ENCODE measurements at places on chromosomes 4 and X. TPM values are rescaled to one million over a fixed set of nuclear protein-coding genes. Genes with fewer than 3 reads are reported as not detected.
A peak's percentile ranks its signal among the peaks of the same experiment; 100 is the strongest.

RXFP1 gene
- 0.24 TPM for total RNA-seq

DOK7 gene
- 0.80 TPM for total RNA-seq

DNA sequence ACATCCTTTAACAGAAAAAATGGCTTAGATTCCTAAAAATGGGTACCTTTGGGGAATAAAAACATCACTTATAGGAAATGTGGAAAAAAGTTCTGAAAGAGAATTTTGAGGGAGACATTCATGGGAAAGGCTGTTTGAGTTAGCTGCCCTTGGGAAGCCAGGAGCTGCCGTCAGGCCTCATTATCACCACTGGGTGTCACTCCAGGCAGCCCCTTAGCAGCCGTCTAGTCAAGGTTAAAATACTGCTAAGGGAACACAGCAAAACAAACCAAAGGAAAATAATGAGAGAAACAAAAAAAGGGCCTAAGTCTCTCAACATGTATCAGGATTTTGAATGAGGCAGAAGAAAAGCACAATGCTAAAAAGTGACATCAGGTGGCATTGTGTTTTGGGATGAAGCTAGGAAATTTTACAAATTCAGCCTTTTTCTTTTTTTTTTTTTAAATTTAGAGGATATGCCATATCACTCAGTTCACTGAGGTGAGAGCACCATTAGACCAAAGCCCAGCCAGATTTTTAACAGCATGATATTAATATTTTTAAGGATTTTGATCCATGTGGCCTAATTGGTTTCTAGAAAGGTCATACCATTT lies 235.3 kb downstream of the GPAT3 start:
- no peak for DNase-seq

- DNase-seq: no peak
Observed at GRCh38 chr4:117700111-117700892, 334.0 kb upstream of the NDST3 start.

DNA sequence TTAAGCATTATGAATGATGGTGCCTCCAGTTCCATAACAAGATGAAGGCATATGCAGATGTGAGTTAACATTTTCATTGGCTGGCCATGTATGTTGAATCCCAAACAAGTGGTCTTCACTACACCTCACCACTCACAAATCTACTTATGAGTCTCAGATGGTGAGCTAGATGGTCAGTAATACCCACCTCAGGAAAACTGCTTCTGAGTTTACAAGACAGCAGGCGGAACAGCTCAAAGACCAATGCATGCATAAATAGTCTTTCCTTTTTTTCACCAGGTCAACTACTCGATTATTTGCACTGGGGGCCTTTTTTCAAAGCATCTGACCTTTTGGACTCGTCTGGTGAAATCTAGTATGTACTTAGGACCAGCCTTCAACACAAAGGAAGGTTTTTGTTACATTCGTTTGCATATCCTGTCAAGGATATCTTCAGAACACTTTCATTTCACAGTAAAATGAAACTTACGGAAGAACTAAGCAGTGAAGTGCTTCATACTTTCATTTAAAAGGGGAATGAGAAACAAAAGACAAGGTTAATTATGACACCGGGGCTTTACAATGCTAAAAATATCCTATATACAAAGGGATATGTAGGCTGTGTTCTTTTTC lies 23.1 kb upstream of the TLR7 start:
- DNase-seq: no peak

GRCh38 chr4:14827111-14827510 lies 175.2 kb upstream of the CPEB2 start:
- DNase-seq: no peak

DNA sequence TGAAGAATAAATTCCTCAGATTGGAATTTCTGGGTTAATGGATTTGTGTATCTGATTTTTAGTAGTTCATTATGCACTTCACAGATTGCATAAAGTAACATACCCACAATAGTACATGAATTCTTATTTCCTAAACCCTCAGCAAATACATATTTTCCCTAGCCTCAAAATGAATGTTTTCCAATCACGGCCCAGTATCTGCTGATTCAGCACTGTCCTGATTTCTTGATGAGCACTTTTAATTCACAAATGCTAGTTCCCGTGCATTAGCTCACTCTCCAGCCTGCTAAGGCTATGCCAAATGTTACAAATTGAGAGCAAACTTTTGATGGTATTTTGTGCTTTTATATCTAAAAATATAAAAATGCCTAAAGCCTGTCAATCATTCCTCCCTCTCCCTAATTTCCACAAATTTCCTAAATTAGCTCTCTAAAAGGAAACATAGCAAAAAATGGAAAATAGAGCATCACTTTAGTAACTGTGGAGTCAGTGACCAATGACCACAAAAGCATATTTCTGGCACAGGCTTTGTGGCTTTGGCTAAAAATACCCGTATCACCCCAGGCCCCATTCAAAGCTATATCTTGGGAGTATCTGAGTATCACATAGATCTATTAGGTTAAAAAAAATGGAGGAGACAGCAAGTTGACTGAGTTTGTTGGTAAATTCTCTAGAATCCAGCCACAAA lies 75.5 kb downstream of the NAF1 start:
- DNase-seq: no peak

REPS2 gene
- total RNA-seq: 17.6 TPM

TSPAN7 gene
- 66.1 TPM for total RNA-seq

GRCh38 chr4:172404676-172405075 lies 591.5 kb downstream of the GALNTL6 start:
- no peak for DNase-seq

GRCh38 chr4:3880615-3881120 lies 114.5 kb downstream of the ADRA2C start:
- DNase-seq: peak; percentile 69

- DNase-seq: no peak
Observed at GRCh38 chr4:74109870-74110605, 11.0 kb upstream of the CXCL2 start.

DNA sequence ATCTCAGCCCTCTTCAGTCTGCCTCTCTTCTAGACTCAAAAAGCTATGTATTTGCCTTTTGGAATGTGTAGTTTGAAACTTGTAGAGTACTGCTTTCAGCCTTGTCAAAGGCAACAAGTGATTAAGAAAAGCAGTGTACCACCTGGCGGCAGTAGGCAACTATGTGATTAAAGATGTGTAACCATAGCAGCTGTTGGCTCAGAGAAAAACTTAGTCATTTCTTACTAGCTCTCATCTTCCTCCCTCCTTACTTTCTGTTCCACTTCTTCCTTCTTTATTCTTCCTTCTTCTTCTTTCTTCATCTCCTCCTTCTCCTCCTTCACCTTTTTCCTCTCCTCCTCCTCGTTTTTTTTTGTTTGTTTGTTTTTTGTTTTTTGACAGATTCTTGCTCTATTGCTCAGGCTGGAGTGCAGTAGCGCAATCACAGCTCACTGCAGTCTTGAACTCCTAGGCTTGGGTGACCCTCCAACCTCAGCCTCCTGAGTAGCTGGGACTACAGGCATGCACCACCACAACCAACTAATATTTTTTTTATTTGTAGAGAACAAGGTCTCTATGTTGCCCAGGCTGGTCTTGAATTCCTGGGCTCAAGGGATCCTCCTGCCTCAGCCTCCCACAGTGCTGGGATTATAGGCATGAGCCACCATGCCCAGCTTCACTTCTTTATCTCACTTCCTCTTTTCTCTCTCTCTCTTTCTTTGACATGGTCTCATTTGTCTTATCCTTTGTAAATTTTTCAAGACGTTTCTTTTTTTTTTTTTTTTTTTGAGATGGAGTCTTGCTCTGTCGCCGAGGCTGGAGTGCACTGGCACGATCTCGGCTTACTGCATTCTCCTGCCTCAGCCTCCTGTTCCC lies 32.6 kb downstream of the ABHD18 start:
- DNase-seq: no peak

EPGN gene
- total RNA-seq: not detected

DNA sequence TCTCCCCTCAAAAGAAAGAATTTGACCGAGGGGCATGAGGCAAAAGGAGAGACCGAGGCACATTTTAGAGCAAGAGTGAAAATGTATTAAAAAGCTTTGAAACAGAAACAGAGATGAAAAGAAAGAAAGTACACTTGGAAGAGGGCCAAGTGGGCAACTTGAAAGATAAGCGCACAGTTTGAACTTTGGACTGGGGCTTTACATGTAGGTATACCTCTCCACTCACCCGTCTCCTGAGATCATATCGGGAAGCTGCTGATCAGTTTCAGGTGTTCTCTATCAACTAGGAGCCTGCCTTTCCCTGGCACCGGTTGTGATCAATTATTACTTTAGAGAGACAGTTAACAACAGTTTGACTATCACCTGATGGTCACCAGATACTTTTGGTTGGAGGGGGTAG lies 2666.5 kb downstream of the ARAP2 start:
- no peak for DNase-seq

PRSS48 gene
- total RNA-seq: not detected

TCEAL8 gene
- 44.4 TPM for total RNA-seq

- DNase-seq: no peak
Observed at GRCh38 chr4:123471655-123472369, 75.2 kb downstream of the SPRY1 start.

- DNase-seq: no peak
Observed at GRCh38 chr4:59553721-59554091, 1646.4 kb upstream of the ADGRL3 start.

TASL gene
- total RNA-seq: 0.49 TPM

ADGRA3 gene
- 34.8 TPM for total RNA-seq

DNA sequence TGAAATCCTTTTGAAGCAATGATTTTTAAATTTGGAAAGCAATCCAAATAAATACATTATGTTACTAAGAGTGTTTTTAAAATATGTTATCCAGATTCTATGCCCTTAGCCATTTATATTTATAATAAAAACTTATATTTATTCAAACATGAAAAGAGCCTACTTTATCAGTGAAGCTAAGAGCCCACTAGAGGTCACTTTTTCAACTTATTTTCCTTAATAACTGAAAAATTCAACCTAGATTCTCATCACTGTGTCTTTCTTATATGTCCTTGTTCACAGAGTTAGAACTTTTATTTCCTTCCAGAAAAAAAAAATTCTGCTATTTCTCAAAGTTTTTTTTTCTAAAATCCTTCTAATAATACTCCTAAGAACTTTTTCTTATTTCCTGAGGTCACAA lies 23.9 kb downstream of the PRDM8 start:
- DNase-seq: no peak

DNA sequence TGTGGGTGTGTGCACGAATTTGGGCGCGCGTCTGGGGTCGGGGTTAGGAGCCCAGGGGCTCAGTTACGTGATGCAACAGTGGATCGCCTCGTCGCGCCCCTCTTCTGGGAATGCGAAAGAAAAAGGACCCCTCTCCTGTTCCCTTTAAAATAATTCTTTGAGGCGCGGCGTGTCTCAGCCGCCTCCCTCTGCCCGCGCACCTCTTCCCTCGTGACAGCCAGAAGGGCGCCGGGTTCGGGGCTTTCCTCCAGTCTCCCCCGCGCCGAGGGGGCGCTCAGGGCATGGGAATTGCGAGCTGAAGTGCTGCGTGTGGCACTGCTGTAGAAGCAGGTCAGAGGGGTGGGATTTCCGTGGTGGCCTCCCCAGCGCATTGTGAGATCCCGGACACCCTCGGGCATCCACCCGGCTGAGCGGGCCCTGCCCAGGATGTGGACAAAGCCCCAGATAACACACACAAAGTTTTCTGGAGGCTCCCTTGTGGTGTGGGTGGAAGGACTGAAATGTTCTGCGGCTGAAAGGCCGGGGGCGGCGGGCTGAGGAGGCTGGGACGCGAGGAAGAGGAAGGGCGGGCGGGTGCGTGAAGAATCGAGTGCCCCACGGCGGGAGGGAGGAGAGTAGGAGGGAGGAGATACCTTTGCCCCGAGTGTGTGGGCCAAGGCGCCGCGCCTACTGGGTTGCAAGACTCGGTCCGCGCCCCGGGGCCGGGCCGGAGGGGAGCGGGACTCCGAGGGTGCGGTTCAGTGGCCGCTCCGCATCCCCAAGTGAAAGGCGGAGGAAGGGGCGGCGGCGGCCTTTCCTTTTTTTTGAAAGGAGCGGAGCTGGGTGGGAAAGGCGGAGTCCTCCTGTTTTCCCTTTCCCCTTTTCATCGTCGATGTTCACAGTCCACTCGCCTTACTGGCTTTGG lies 752 bp downstream of the SEPTIN11 start:
- DNase-seq: peak; percentile 85

DNA sequence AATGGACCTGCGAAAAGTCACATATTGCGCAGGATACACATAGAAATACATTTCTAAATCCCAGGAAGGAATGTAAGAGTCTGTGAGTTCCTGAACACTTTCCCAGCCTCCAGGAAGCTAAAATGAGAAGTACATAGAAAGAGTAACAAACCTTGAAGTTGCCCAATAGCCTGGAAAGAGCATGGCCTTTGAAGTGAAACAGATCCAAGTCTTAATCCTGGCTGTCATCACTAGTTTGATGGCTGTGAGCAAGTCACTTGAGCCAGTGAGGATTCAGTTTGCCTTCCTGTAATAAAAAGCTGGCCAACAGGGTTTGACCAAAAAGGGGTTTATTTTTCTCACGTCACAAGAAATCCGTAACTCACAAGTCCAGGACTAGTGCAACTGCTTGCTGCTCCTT lies 69.8 kb downstream of the ARHGEF38 start:
- DNase-seq: no peak

GRCh38 chr4:71107726-71108125 lies 114.3 kb downstream of the DCK start:
- no peak for DNase-seq

- no peak for DNase-seq
Observed at GRCh38 chrX:109357706-109358105, 124.2 kb downstream of the GUCY2F start.

DNA sequence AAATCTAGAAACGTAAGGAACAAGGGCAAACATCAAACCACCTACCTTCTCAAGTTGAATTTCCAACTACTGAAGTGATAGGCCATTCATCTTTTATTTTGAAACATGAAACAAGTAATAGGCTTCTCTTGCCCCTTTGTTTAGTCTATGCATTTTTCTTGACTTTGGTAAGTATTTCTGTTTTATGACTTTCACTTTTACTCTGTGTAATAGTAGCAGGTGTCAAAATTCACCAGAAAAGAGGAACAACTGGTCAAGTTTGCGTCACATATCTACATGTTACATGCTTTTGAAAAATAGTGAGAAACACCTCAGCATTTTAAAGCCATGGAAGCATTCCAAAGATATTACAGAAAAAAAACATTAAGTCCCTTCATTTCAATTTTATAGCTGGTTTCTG lies 157.1 kb upstream of the FTHL17 start:
- no peak for DNase-seq

- no peak for DNase-seq
Observed at GRCh38 chr4:74397748-74398426, 32.9 kb downstream of the EREG start.

GRCh38 chr4:20283039-20283438 lies 31.3 kb downstream of the SLIT2 start:
- no peak for DNase-seq

DNA sequence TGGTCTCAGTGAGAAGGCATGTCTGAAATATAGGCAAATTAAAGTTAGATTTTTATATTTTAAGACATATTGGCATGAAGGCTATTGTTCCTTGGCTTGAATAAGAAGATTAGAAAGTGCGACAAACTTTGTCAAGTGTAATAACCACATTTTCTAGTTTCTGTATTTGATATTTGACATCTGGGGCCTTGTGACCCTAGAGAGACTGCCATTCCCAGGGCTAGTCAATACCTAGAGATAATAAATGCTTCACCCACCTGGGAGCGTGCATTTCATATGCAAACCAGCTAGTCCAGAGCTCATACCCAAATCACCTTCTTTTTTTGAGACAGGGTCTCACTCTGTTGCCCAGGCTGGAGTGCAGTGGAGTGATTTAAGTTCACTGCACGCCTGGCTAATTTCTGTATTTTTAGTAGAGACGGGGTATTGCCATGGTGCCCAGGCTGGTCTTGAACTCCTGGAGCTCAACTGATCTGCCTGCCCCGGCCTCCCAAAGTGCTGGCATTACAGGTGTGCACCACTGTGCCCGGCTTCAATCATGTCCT lies 62.6 kb downstream of the COQ2 start:
- DNase-seq: no peak

GRIA3 gene
- total RNA-seq: 0.17 TPM

- DNase-seq: peak; percentile 70
Observed at GRCh38 chrX:19739683-19740082, 147.7 kb downstream of the SH3KBP1 start.
